Epithelial cell of proximal tubule (primary cell): ENCODE measurements at places on chromosomes 6 and 20. TPM values are rescaled to one million over a fixed set of nuclear protein-coding genes. Genes with fewer than 3 reads are reported as not detected.

The DEFB118 gene
- total RNA-seq = not detected in 2 replicates

The RAET1L gene
- 1.5 and 3.1 TPM in 2 replicates for total RNA-seq

The FILIP1 gene
- total RNA-seq = under 0.01 and 0.07 TPM in 2 replicates

The BMP7 gene
- 3.7 and 5.5 TPM in 2 replicates for total RNA-seq

The CCN6 gene
- 0.58 and 1.4 TPM in 2 replicates for total RNA-seq

The HLA-DQA2 gene
- not detected in 2 replicates for total RNA-seq

The HSPA12B gene
- total RNA-seq = not detected in 2 replicates

The ENPP4 gene
- total RNA-seq = 6.4 and 8.1 TPM in 2 replicates

The HLA-DQB1 gene
- 0.51 and 0.58 TPM in 2 replicates for total RNA-seq

The DZANK1 gene
- 1.3 and 1.4 TPM in 2 replicates for total RNA-seq

The BPIFB1 gene
- total RNA-seq = not detected in 2 replicates

The RNF217 gene
- total RNA-seq = 6.9 and 12.6 TPM in 2 replicates

The RPRD1B gene
- total RNA-seq = 13.0 and 19.9 TPM in 2 replicates

The EYA4 gene
- 0.07 TPM in 1 of 2 replicates, not detected in the other for total RNA-seq

The PXDC1 gene
- total RNA-seq = 36.4 and 37.6 TPM in 2 replicates

The CRISP3 gene
- not detected in 2 replicates for total RNA-seq

The BMP6 gene
- total RNA-seq = 0.29 and 1.3 TPM in 2 replicates

The RAB44 gene
- total RNA-seq = under 0.01 TPM in 1 of 2 replicates, not detected in the other

The ZC2HC1B gene
- not detected in 2 replicates for total RNA-seq

The PLN gene
- total RNA-seq = not detected in 2 replicates

The EPB41L1 gene
- total RNA-seq = 10.9 and 17.4 TPM in 2 replicates

The EPPIN gene
- not detected in 2 replicates for total RNA-seq

The BMP2 gene
- 32.1 and 54.9 TPM in 2 replicates for total RNA-seq

The HLA-DOA gene
- 1.6 TPM in 1 of 2 replicates, not detected in the other for total RNA-seq

The MUCL3 gene
- total RNA-seq = under 0.01 and 0.07 TPM in 2 replicates

The TAGAP gene
- total RNA-seq = 0.12 TPM in 1 of 2 replicates, not detected in the other

The FUT9 gene
- total RNA-seq = 0.46 and 0.58 TPM in 2 replicates

The CST1 gene
- not detected in 2 replicates for total RNA-seq

The ACTL10 gene
- 2.2 TPM in 2 replicates for total RNA-seq

The KIZ gene
- total RNA-seq = 3.1 and 4.7 TPM in 2 replicates

The CSE1L gene
- 136 and 205 TPM in 2 replicates for total RNA-seq

The RAET1G gene
- 0.43 TPM in 1 of 2 replicates, not detected in the other for total RNA-seq

The FAM209B gene
- total RNA-seq = not detected in 2 replicates

The CCM2L gene
- not detected in 2 replicates for total RNA-seq

The TMC2 gene
- total RNA-seq = not detected in 2 replicates

The BTN1A1 gene
- 0.14 TPM in 1 of 2 replicates, not detected in the other for total RNA-seq

The MRAP2 gene
- total RNA-seq = 0.17 TPM in 1 of 2 replicates, not detected in the other

The C6orf118 gene
- not detected in 2 replicates for total RNA-seq

The C20orf202 gene
- total RNA-seq = not detected in 2 replicates

The RNF5 gene
- total RNA-seq = 66.6 and 79.9 TPM in 2 replicates

The CLPSL1 gene
- total RNA-seq = not detected in 2 replicates

The ANKRD66 gene
- not detected in 2 replicates for total RNA-seq

The BPIFA1 gene
- not detected in 2 replicates for total RNA-seq

The ULBP3 gene
- total RNA-seq = 8.2 and 16.6 TPM in 2 replicates

The GJA1 gene
- total RNA-seq = 165 and 170 TPM in 2 replicates

The SNAP25 gene
- total RNA-seq = 0.22 and 1.4 TPM in 2 replicates

The PPP1R16B gene
- total RNA-seq = not detected in 2 replicates

The HLA-DQB2 gene
- not detected in 2 replicates for total RNA-seq

The SRSF12 gene
- 5.4 and 6.2 TPM in 2 replicates for total RNA-seq

The WFDC12 gene
- total RNA-seq = not detected in 2 replicates

The RFX6 gene
- not detected in 2 replicates for total RNA-seq

The DTD1 gene
- 79.4 and 90.3 TPM in 2 replicates for total RNA-seq
